Activated naive CD4-positive, alpha-beta T cell treated with Interleukin-2 at 50 U/mL for 16 hours (primary cell): ENCODE measurements at places on chromosomes 1 and 21.

- DNase-seq: peak; percentile 21
Observed at GRCh38 chr1:43358121-43358745, 548 bp upstream of the CDC20 start.

DNA sequence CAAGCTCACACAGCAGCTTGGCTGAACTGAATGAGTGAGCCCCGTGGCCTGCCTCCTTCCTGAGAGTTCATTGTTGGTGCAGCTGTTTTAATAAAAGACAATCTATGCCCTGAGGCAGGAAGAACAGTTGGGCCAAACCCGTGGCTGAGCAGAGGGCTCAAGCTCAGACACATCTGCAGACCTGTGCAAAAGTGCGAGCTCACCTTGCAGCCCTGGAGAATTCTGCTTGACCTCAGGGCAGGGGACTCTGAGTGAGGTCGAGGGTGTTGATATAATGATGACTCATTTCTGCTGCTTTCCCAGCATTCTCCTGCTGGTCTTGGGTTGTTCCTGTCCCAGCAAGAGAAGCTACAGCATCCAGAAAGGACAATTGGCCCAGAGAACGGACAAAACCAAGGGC is 61.0 kb downstream of the ATP5PO start:
- DNase-seq: no peak

- DNase-seq: no peak
Observed at GRCh38 chr1:99230695-99231094, 33.6 kb upstream of the PLPPR4 start.

GRCh38 chr1:15141935-15142539 is 11.5 kb upstream of the TMEM51 start:
- no peak for DNase-seq

GRCh38 chr1:63112155-63112900 is 210.0 kb upstream of the FOXD3 start:
- DNase-seq: no peak

- DNase-seq: peak; percentile 27
Observed at GRCh38 chr21:25464275-25464674, 143.0 kb downstream of the MRPL39 start.

GRCh38 chr1:150464422-150464826 is 22.8 kb upstream of the TARS2 start:
- DNase-seq: peak; percentile 73

GRCh38 chr1:6989212-6990159 is 204.2 kb downstream of the CAMTA1 start:
- no peak for DNase-seq

DNA sequence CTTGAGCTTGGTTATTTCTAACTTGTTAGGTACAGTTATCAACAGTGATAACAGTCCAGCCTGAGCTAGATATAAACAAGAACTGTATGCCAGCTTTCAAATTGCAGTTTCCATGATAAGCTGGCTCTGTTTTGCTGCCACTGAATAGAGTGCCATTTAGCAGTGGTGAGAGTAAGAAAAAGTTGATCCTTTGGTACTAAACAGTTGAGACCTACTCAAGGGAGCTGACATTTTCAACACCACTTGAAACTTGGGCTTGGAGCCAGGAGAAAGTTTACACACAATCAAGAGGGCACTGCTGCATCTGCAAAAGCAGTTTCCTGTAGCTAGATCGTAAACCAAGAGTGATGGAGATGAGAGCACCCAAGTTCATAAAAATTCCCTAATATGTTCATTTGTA is 131.3 kb downstream of the RGS7 start:
- DNase-seq: no peak

DNA sequence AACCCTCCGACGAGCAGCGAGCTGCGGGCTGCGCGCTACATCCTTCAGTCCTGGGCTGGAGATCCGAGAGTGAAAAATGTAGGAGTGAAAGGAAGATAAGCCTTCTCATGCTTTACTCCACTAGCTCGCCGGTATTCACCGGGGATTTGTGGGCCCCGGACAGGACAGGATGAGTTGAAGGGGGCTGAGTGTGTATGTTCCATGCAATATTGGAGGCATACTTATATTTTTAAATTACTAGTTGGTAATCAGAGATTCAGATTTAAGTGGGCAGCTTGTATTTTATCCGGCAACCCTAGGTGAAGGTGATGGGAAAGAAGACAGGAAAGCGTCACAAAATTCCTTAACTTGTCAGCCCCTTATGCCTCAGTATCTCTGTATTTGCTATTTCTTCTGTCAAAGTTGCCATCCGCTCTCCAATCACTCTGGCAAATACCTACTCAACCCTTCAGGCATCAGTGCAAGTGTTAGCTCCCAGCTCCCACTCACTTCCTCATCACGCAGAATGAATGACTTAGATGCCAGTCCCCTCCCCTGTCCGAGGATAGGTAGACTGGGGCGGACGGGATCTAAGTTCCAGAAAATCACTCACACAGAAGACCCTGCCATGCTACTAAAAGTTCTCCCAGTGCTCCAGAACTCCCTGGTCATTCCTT is 503 bp upstream of the PIGM start:
- peak; percentile 6 for DNase-seq

DNA sequence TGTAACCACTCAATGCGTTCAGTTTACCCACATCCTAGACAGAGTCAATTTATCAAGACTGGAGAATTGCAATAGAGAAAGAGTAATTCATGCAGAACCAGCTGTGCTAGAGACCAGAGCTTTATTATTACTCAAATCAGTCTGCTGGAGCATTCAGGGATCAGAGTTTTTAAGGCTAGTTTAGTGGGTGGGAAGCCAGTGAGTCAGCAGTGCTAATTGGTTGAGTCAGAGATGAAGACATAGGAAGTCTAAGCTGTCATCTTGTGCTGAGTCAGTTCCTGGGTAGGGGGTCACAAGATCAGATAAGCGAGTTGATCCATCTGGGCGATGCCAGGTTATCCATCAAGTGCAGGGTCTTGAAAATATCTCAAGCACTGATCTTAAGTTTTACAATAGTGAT is 499.6 kb downstream of the MRPL39 start:
- no peak for DNase-seq

GRCh38 chr1:888297-888696 is 35.4 kb upstream of the SAMD11 start:
- DNase-seq: no peak

DNA sequence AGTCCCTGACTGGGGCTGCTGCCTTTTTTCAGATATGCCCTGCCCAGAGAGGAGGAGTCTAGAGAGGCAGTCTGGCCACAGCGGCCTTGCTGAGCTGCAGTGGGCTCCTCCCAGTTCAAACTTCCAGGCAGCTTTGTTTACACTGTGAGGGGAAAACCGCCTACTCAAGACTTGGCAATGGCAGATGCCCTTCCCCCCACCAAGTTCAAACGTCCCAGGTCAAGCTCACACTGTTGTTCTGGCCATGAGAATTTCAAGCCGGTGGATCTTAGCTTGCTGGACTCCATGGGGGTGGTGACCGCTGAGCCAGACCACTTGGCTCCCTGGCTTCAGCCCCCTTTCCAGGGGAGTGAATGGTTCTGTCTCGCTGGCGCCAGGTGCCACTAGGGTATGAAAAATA is 18.3 kb upstream of the C1orf53 start:
- DNase-seq: no peak

DNA sequence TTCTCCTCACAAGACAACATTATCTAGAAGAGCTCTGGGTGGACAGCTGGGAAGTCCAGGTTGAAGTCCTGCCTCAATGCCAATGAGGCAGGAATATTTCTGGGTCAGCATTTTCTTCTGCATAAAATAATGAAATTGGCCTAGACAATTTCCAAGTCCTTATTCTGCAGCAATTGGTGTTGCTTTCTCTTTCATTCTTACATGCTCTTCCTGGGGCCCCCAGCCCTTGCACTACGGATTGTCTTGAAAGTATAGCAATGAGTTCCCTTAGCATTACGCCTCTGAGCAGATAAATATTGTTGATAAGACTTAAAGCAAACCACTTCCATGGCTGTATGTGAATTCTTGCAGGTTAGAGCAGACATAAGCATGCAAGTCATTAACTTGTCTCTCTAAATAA is 188.5 kb downstream of the TGFBR3 start:
- DNase-seq: peak; percentile 53

- DNase-seq: no peak
Observed at GRCh38 chr1:24180676-24181075, 6.4 kb downstream of the IFNLR1 start.

DNA sequence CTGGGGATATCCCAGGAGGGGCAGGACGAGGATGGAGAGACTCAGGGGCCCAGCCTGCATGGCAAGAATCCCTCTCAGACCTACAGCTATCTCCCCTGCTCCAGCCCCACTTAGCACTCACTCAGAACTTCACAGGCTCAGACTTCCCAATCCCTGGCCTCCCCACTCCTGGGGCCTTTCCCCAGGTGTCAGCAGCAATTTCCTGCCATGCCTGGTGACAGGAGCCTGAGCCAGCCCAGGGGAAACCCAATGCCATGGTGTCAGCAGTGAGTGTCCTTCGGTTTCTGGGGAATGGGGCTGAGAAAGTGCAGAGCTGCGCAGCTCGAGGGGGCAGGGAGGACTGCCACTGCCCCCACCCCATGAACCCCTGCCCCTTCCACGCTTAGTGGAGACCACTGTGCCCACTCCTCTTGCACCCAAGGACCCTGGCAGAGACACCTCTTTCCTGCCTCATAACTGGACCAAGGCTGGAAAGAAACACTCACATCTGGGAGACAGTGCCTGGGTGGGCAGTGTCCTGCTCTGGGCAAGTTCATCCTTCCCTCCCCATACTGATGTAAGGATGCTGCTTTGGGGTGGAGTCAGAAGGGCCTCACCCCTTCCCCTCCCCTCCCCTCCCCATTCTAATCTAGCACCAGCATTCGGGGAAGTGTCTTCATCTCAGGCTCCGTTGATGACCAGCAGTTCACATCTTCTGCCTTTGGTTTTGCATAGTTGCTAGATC is 17.1 kb upstream of the UBL4B start:
- no peak for DNase-seq

- peak; percentile 39 for DNase-seq
Observed at GRCh38 chr1:24540906-24541710, 14.8 kb upstream of the NCMAP start.

GRCh38 chr1:182260516-182260915 is 131.1 kb downstream of the GLUL start:
- no peak for DNase-seq

DNA sequence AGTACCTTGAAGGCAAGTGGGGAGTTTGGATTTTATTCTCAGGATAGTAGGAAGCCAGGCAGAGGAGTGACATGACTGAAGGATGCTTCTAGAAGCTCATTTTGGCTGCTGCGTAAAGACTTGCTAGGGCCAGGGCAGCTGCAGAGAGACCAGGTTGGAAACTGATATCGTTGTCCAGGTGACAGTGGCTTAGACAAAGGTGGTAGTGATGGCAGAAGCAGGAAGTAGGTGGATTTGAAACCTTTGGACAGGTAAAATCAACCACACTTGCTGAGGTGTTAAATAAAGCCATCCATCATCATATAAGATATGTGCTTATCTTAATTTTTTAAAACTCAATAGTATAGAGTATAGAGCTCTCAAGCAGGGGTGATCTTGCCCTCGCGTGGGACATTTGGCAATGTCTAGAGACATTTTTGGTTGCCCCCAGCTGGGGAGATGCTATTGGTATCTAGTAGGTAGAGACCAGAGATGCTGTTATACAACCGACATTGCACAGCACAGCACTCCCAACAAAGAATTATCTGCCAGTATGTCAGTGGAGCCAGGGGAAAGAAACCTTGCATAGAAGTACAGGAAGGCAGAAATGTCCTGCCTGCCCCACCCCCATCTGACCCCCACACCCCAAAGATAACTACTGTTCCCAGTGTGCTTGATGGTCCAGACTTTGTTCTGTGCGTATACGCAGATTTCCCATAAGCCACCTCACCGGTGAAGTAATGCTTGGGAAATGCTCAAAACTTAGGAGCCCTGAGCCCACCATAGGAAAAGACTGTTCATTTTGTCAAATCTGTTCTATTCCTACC is 31.1 kb downstream of the TMEM51 start:
- no peak for DNase-seq

DNA sequence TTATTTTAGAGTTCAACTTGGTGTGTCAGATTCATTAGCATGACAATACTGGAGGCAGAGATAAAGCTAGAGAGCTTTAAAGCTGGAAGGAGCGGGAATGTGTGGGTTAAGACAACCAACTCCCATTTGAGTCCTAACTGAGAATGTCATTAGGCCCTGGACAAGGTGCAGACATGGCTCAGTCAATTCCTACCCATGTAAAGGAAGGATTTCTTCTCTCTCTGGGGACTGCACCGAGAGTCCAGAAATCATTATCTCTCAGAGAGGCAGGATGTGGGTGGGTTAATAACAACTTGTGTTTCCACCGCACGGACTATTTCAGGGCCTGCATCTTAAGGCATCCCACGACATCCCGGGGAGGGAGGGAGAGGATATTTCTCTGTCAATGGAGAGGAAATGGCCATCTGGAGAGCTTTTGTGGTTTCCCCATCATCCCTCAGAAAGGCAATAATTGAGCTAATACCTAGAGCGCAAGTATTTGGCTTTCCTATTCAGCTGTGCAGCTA is 46.7 kb upstream of the SARS1 start:
- no peak for DNase-seq

DNA sequence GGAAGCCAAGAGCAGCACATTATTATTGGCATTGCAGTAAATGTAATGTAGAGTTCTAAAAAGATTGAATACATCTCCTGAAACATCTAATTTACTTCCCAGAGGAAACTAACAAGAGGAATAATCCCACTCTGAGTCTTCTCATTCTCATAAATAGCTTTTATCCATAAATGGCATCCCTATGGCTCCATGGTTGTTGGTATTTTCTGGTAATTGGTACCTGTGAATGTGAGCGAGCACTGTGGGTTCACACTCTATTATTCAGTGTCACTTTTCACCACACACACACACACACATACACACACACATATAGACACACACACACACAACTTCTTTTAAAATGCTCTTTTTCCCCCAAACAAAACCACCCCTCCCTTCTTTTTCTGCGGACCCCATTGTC is 4.7 kb upstream of the WLS start:
- DNase-seq: no peak

DNA sequence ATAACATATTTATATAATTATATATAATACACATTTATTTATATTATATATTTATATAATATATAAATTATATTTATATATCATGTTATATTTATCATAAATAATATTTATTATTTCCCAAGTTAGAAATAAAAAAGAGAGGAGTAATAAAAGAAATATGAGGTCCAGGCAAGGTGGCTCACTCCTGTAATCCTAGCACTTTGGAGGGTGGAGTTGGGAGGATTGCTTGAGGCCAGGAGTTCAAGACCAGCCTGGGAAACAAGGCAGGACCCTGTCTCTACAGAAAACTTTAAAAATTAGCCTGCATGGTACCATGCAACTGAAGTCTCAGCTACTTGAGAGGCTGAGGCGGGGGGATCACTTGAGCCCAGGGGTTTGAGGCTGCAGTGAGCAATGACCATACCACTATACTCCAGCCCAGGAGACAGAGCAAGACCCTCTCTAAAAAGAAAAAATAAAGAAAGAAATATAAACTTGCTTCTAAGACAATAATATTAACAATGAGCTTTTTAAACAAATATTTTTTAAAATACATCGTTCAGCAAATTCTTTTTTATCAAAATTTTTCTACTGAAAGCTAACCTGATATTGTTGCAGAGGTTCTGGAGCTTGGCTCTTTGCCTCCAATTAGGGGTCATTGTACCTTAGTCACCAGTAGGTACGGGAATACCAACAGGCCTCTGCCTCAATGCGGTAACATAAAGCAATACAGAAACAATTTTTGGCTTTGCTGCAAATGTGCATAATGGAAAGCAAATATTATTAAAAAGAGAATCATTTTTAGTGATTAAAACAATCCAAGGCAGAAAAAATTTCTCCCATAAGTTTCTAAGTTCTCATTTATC is 290.0 kb downstream of the SETD4 start:
- no peak for DNase-seq

- no peak for DNase-seq
Observed at GRCh38 chr1:209363112-209363511, 220.4 kb upstream of the CAMK1G start.
